ENCODE measurements at places on chromosomes 13 and 19.

DNA sequence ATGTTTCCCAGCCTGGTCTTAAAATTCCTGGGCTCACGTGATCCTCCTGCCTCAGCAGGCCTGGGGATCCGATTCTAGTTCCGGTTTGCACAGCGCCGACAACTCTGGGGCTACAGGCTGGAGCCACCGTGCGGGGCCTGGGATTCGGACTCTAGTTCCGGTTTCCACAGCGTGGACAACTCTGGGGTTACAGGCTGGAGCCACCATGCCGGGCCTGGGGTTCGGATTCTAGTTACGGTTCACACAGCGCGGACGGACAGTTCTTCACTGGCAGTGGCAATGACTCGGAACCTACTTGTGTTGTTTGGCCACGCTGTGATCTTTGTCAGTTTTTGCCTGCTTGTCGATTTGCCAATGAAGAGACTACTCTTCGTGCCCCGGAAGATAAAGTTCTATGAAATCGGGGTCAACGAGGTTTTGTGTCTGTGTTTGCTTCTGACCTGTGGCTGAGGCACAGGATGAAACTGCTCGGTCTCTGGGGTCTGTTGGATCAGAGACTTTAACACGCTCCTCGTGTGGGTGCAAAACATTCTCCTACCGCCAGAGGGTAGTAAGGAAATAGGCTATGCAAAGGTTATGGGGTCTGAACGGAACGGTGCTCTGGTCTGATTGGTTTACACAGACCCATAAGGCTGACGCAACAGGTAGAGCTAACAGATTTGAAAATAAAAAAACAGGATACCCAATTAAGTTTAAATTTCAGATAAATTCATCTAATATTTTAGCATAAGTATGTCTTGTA is 12.1 kb upstream of the ZSCAN1 start:
- DNase-seq, result peak; percentile 15

DNA sequence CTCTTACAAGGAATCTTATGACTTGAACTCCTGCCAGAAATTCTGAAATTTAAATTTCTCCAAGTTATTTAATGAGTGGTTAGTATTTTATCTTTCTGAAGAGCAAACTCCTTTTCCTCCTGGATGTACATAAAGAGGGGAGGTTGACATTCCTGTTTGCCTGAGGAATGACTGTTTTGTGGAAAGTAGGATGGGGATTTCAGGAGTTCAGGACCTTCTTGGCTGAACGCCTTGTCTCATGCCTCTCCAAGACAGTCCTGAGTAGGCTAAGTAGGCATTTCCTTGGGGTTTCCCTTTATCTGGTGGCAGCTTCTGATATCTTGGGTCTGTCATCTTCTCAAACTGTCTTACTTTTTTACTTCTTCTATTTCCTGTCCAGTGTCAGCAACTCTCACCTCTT is 356.6 kb downstream of the TDRD3 start:
- no peak for DNase-seq

- no peak for DNase-seq
These were observed 1355.0 kb downstream of the OLFM4 start for GRCh38 chr13:54383604-54384003.

GRCh38 chr13:64540468-64540867 is 2689.7 kb downstream of the PCDH9 start:
- DNase-seq, result no peak

GRCh38 chr13:39496506-39496905 is 106.5 kb downstream of the LHFPL6 start:
- no peak for DNase-seq

- DNase-seq, result no peak
These were observed 148.6 kb downstream of the IER2 start for GRCh38 chr19:13298565-13299481.

- DNase-seq, result no peak
These were observed 17.9 kb downstream of the COG3 start for GRCh38 chr13:45482571-45483173.

GRCh38 chr13:103371271-103371670 is 305.1 kb upstream of the SLC10A2 start:
- no peak for DNase-seq

DNA sequence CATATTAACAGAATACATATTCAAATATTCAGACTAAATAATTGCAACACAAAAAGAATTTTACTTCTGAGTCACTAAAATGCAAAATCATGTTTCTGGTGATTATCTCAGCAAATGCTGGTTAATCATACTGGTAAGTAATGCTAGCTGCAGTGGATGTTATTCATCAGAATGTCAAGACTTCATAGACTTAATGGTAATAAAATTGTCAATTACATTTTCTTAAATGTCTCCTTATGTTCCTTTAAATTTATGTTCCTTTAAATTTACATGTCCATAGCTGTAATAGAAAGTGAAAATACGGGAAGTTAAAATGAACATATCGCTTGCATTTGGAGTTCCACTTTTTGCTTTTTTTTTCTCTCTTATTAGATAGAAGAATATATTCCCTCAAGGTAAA is 853.0 kb downstream of the SLITRK6 start:
- no peak for DNase-seq

- DNase-seq, result no peak
These were observed 806 bp downstream of the ZNF90 start for GRCh38 chr19:20078581-20079031.

DNA sequence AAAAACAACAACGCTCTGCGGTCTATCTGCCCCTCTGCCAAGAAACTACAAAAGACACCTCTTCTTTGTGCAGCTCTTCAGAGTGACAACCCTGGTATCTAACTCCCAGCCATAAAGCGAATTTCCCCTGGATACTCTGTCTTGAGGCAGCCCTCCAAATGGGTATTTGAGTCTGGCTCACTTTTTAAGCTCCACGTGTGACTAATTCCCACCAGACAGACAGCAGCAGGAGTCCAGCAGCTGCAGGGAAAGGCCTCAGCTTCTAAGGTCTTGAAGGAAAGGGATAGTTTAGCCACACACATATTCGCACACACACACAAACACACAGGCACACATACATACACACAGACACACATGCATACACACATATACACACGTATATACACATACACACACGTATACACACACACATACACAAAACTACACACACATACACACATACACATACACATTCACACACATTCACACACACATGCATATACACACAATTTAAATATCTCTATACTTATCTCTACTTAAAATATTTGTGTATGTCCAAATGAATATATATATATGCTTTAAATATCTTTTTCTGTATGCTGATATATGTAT is 188.8 kb downstream of the TSHZ3 start:
- DNase-seq, result no peak

- DNase-seq, result no peak
These were observed 690.8 kb upstream of the ARGLU1 start for GRCh38 chr13:107258599-107259187.

GRCh38 chr13:84658491-84659358 is 776.5 kb upstream of the SLITRK1 start:
- no peak for DNase-seq

DNA sequence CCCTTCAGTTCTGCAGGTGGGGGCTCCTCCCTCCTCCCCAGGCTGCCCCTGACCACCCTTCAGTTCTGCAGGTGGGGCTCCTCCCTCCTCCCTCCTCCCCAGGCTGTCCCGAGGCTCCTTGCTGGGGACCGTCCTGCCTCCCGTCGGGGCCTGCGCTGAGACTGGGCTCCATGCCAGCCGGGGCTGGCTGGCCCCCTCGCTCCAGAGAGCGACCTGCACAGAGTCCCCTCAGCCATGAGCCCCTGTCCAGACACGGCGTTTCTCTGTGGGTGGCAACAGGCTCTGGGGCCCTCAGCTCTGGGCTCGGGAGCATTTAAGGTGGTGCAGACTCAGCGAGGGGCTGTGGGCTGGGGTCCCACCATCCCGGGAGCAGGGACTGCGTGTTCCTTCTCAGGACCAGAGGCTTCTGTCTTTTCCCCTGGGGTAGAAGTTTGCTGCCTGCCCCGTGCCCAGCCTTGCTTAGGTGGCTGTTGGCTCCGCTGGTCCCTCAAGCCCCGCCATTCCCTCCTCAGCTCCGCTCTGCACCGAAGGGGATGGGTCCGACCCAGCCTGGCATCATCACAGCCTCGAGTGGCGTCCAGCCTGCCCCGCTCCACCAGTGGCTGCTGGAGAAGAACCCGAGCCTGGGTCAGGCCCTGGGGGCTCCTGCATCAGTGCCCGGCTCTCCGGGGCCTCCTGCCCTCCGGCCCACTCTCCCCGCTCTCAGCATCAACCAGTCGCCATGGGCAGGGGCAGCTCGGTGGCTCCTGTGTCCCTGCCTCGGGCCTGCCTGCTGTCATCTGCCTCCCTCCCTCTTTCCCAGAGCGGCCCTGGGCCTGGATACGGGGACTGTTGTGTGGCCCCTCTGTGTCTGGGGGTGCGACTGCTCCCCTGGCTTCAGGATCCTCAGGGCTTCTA is 27.6 kb downstream of the CSNK1G2 start:
- no peak for DNase-seq

GRCh38 chr13:100275746-100276145 is 186.9 kb downstream of the PCCA start:
- DNase-seq, result no peak

DNA sequence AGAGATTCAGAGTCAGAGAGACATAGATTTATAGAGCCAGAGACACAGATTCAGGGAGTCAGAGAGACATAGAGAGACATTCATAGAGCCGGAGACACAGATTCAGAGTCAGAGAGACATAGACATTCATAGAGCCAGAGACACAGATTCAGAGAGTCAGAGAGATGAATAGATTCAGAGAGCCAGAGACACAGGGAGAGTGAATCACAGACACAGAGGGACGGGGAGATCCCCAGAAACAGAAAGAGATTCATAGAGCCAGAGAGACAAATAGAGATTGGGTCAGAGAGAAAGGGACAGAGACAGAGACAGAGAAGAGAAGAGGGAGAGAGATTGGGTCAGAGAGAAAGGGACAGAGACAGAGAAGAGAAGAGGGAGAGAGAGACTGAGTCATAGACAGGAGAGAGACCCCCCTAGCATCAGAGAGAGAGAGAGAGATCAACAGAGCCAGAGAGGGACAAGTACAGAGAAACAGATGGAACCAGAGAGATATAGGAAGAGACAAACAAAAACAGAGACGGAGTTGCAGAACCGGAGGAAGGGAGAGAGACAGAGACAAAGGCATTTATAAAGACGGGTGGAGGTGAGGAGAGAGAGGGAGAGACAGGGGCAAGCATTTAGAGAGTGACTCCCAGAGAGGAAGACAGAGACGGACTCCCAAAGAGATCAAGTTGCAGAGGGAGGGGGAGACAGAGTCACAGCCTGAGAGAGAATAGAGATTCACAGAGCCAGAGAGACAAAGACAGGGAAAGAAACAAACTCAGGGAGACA is 1.1 kb upstream of the PRKCG start:
- DNase-seq, result no peak

- no peak for DNase-seq
These were observed 10.2 kb upstream of the GNA11 start for GRCh38 chr19:3083964-3084363.

DNA sequence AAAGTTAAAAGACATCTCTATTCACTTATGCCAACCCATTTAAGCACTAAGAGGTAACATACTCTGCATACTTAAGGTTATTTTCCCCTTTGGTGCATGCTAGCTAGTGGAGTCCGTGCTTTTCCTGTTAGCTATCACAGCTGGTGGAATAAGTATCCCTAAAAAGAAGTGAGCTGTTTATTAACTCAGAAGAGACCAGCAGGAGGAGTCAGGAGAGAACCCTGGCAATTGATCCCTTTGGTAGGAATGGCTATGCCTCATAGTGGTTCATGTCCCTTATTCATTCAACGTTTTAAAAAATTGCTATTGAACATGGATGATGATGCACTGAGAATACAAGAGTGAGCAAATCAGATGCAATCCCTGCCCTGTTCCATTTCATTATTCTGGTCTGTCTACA is 12.4 kb upstream of the NEK5 start:
- DNase-seq, result no peak

- DNase-seq, result peak; percentile 51
These were observed 33.8 kb upstream of the GARRE1 start for GRCh38 chr19:34220472-34221063.

DNA sequence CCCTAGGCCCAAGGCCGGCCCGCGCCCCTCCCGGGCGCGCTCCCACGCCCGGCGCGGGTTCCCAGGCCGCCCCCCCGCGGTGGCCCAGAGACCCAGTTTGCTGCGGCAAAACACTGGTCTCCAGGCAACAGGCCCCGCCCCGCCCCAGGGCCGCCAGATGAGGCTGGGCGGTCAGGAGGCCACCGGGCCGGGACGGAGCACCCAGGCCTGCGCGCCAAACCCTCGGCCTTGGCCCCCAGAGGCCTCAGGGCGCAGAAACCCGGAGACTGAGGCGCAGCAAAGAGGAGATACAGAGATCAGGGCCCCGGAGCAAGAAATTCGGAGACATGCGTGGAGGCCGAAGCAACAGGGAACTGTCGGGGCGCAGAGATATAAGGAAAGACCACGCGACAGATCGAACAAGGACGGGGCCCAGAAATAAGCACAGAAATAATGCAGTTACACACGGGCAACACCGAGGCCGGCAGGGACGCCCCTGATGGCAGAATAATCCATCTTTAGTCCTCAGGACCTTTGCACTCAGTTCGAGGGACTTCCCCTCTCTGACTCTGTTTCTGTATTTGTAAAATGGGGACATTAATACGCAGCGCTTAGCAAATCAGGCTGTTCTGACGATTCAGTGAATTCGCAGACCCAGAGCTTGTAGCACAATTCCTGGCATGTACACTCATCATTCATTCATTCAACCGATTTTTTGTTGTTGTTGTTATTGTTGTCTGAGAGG is 20.8 kb upstream of the ERCC1 start:
- DNase-seq, result peak; percentile 69

GRCh38 chr13:23705583-23705982 is 135.4 kb downstream of the TNFRSF19 start:
- no peak for DNase-seq

- DNase-seq, result no peak
These were observed 3.0 kb downstream of the ABCA7 start for GRCh38 chr19:1042689-1043511.

GRCh38 chr13:51326777-51327176 is 12.7 kb upstream of the SERPINE3 start:
- no peak for DNase-seq

DNA sequence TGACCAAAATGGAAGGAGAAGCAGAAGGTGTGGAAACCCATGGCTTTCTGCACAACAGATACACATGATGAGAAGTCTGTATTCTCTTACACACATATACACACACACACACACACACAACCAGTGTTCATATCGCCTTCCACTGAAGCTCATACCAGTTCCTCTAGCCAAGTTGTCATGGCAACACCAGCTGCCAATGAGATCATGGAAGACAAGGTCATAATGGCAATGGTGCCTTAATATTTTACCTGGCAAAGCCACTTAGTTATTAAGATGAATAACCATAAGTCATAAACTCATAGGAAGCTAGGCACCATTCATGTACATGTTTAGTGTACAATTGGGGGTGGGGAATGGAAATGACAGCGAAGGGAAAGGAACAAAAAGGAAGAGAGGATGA is 2.6 kb upstream of the DHRS12 start:
- DNase-seq, result no peak

Measured in T follicular helper cell (primary cell).